ENCODE measurements at places on chromosomes 3 and 15.

GRCh38 chr15:68507447-68507846, 71.3 kb upstream of the CORO2B start:
- no peak for DNase-seq

GRCh38 chr3:177665122-177665808, 468.0 kb upstream of the TBL1XR1 start:
- no peak for DNase-seq

- no peak for DNase-seq
Observed at GRCh38 chr3:70873686-70874085, 561.2 kb upstream of the MDFIC2 start.

GRCh38 chr3:129540776-129541516, 2.0 kb upstream of the H1-8 start:
- DNase-seq = no peak

DNA sequence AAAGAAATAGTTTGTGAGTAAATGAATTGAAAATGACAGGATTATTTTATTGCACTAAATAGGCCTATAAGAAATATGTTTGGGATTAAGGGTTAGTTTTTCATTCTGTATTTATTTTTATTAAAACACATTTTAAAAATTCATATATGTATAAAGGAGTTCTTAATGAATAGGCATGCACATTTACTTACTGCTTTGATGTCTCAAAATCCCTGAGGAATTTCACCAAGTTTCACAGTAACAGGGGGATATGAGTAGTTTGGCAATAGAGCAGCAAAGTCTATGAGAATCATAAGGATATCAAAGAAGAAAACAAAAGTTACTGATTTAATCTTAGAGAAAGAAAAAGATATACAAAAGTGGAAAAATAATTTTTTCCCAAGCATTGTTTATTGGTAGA, 411.7 kb downstream of the NAALADL2 start:
- DNase-seq = no peak

DNA sequence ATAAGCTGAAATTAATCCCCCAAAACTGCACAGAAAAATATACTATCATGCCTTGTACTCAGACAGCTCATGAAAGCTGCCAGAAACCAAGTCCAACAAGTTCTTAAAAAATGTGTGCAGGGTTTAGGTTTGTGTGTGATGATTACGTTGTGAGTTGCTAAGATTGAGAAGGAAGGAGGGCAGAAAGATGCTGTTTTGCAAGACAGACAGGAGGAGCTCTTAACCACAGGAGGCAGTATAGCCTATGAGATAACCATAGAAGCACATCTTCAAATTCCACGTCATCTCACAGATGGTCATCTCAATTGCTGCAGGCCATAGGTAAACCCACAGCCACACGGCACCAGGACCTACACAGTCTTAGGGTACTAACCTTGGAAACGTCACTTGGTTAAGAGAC, 191.9 kb downstream of the STT3B start:
- DNase-seq = no peak

- no peak for DNase-seq
Observed at GRCh38 chr3:32989171-32989570, 37.7 kb downstream of the CCR4 start.

DNA sequence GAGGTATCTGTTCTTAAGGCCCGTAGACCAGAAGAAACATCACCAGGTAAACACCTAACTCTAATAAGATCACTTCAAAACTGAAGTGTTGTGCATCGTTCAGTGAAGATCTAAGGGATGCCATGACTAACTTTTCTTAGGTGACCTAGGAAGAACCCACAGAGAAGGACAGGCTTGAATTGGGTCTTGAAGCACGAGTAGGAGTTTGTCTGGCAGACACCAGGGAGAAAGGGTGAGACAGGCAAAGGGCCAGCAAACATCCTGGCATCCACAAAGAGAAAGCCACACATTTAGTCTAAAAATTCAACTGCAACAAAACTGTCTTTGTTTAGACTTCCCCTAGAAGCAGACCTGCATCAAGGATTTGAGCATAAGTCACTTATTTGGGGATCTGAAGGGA, 15.5 kb upstream of the CMTM8 start:
- no peak for DNase-seq

GRCh38 chr15:92883163-92883875, 16.8 kb upstream of the CHD2 start:
- no peak for DNase-seq

DNA sequence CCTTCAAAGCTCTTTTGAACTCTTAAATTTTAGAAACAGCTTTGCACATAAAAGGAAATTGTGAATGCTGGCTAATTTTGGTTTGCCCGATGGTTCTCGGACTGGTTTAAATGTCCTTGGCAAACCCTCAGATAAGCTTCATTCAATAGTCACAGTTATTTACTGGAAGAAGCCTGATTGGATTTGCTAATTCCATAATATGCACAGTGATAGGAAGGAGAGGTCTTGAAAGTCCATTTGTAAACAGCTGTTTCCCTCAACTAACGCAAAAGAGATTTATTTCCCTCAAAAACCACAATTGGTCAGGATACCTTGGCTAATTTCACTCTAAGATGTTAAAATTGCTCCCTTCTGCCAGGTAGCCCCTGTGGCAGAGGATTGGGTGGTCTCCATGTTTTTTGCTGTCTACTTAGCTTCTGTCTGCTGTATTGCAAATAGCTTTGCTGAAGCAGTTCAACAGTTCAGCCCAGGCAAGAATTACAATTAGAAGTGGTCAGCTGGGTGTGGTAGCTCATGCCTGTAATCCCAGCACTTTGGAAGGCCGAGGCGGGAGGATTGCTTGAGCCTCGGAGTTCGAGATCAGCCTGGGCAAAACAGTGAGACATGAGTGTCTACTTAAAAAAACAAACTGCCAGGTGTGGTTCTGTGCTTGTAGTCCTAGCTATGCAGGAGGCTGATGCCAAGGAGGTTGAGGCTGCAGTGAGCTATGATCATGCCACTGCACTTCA, 30.6 kb upstream of the PROK2 start:
- no peak for DNase-seq

DNA sequence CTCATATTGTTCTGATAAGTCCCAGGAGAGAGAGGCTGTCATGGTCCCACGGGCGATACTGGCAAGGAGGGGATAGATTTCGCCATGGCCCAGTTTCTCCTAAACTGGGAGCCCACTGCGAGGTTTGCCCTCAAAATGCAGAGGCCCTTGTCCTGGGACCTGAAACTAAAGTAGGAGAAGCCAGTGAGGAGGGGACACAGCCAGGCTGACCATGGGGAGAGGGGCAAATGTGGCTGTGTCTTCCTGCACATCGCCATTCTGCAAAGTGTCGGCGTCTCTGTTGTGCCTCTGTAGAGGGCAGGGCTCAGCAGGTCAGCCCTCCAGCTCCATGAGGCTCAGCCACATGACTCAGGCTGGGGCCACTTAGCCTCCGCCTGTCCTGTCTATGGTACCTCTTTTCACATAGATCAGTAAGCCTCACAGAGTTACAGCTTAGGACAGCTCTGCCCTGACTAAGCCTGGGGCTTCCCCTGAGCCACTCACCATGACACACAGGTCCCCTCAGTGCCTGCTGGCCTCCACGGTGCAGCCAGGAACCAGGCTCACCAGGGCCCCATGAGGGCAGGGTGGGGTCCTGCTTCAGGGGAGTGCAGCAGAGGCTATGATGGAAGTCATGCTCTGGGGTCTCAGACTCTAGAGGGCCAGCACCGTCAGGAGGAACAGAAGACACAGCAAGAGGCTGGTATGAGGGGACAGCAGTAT, 28.6 kb upstream of the PLXNA1 start:
- DNase-seq = no peak
